HL-60 (cell line): ENCODE measurements at places on chromosomes 12 and 14.

DNA sequence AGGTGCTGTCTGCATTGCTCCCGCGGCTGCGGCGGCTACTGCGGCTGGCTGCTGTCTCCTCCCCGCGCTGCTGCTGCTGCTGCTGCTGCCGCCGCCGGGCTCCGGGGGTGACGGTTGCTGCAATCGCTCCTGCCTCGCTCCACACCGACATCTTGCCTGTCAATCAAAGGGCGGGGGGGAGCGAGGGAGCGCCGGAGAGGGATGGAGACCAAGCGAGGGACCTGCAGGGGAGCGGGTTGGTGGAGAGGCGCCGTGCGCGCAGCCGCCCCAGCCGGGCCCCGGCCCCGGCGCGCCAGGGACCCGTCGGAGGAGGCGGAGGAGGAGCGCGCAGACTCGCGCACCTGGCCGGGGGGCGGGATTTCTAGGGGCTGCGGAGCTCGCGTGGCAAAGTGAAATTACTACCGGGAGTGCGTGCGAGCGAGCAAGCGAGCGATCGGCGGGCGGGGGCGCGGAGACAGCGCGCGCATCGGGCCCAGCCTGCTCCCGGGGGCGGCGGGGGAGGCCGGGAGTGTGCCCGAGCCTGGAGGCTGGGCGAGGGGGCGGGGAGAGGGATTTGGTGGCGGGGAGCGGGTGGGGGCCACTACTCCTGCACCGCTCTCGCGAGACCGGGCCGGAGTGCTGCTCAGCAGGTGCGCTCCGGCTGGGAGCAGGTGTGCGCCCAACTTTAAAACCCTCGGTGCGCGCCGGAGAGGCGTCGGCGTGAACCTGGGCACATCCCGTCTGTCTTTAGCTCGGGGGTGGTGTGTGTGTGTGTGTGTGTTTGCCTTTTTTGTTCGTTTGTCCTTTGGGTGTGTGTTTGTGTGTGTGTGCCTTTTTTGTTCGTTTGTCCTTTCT, at the start of gene KSR2:
KSR2 (minus strand) TSS at position 165 of the 834 bp plus-strand sequence. CDS start 735 bp downstream, outside the sequence.
- DNase-seq = no peak

- no peak for DNase-seq
Observed at GRCh38 chr14:85533023-85533860, 3.3 kb downstream of the FLRT2 start.

- DNase-seq = no peak
Observed at GRCh38 chr14:61290701-61291100, 9.6 kb upstream of the TMEM30B start.

DNA sequence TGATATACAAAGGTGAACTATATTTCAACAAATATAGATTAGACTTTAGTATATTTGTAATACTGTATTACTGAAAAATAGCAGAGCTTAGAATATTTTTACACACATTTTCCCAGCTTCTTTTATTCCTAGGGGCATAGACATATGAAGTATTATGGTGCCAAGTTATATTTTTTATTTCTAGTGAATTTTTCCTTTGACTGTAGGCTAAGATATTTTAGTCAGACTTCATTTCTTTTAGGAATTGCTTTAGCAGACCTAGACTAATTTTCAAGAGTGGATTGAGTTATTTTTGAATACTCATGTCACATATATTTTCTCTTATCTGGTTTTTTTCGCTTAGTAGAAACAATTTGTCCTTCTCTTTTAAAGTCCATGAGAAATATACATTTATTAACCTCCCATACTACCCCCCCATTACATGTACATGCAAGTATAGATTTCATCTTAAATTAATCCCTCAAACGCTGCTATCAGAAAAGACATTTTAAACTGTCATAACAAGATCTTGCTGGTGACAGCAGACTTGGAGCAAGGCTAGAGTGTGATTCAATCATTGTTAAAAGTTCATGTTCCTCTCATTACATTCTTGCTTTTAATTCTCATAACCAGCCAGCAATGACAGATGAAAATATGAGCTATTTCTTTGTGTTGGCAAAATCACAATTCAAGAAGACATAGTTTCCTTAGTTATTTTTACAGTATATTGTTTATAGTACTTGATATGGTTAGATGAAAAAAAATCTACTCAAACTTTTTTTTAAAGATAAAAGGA, 456.1 kb downstream of the AEBP2 start:
- no peak for DNase-seq

GRCh38 chr12:106248312-106248845, 559 bp upstream of the CKAP4 start:
- no peak for DNase-seq

DNA sequence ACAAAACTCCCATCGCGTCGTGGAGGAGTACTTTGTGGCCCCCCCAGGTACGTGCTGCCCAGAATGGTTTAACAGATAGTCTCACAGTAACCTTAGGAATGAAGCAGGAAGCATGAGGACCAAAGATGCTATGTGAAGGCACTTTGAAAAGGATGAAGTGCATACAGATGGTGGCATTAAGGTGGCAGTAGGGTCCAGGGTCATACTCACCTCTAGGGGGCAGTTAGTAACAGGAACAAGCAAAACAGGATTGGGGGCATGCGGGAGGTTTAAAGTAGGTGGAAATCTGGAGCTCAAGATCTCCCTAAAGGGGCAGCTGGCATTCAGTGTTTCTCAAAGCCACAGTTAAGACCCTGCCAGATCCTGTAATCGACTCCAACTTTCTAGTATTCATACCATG, 10.9 kb downstream of the GATC start:
- DNase-seq = no peak

DNA sequence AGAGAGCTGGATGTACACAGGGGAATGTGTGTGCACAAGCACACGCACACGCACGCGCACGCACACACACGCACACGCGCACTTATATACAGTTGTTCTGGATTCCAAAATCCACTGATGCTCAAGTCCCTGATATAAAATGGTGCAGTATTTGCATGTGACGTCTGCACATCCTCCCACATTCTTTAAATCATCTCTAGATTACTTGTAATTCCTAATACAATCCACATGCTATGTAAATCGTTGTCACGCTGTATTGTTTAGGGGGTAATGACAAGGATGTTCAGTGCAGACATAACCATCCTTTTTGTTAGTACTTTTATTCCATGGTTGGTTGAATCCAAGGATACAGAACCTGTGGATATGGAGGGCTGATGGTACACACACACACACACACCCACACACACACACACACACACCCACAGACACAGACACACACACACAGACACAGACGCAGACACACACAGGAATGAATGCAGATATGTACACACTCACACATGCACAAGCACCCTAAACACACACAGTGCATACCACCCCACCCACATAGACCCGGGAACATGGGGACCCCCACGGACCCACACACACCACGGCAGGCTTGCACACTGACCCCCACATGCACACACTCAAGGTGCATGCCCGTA, 188.5 kb upstream of the PRMT8 start:
- no peak for DNase-seq

DNA sequence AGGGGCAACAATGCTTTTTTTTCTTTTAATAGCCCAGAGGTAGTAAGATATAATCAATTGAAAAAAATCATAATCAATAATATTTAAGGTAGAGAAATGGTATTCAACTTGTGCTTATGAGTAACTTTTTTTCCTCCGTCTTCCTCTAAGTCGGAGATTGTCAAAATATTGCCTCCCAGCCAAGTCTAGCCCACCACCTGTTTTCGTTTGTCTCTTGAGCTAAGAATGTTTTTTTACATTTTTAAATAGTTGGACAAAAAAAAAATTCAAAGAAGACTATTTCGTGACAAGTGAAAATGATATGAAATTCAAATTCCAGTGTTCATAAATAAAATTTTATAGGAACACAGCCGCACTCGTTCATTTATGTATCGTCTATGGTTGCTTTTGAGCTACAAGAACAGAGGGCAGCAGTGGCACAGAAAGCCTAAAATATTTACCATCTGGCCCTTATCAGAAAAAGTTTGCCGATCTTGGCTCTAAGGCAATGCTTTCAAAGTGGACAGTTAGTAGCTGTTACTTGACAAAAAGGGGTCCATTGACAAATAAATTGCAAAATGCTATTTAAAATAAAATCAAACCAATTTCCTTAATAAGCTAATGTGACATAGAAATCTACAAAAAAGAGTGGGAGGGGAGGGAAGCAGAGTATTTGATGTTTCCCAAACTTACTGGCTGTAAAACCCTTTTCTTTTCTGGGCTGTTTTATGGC, 40.8 kb upstream of the MAX start:
- no peak for DNase-seq

DNA sequence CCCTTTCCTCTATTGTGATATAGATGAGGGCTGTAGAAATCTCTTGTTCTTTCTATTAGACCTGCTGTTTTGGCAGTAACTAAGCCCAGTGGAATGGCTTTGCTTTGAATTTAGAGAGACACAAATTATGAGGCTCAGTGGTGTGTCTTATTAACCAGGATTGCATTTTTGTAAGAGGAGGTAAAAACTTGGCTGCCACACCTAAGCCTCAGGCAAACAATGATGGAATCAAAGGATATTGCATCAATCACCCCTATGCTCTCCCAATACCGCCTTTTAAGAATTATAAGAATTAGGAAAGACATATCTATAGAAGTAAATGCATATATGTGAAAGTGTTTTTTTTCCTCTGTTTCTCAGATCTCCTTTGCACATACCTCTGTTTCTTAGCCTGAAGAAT, 63.3 kb downstream of the ACSS3 start:
- DNase-seq = no peak

GRCh38 chr12:49662998-49663843, 39.9 kb downstream of the PRPF40B start:
- peak; percentile 47 for DNase-seq

DNA sequence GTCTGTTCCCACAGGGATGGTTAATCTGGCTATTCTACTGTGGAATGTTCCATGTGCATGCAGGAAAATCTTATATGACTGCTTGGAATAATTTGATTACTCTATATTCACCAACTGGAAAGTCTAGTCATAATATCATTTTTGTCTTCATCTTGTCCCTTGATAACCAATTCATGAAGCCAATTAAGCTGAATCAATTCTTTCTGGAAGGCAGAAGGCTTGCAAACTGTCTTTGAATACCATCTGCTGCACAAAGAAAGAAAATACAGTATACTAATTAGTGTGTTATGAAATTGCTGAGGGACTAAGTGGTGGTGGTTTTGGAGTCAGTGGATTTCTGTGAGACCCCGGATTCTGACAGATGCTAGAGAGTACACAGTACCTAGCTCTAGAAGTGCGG, 546.5 kb upstream of the MIS18BP1 start:
- no peak for DNase-seq

DNA sequence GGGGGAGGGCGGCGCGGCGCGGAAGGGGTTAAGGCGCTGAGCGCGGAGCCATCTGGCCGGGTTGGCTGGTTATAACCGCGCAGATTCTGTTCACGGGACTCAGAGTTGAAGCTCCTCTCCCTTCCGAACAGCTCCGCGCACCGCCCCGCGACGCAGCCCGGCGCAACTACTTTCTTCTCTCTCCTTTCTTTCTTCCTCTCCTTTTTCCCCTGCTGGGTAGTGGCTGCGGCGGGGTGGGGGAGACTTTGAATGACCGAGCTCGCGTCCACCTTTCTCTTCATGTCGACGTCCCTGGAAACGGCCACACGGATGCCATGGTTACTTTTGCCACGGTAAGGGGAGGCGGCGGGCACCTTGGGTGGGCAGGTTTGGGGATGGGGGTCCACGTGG, at the start of gene NTF3:
NTF3 (plus strand) TSS at position 98 of the 390 bp plus-strand sequence; CDS start at position 315, 217 bp downstream.
- DNase-seq = no peak

DNA sequence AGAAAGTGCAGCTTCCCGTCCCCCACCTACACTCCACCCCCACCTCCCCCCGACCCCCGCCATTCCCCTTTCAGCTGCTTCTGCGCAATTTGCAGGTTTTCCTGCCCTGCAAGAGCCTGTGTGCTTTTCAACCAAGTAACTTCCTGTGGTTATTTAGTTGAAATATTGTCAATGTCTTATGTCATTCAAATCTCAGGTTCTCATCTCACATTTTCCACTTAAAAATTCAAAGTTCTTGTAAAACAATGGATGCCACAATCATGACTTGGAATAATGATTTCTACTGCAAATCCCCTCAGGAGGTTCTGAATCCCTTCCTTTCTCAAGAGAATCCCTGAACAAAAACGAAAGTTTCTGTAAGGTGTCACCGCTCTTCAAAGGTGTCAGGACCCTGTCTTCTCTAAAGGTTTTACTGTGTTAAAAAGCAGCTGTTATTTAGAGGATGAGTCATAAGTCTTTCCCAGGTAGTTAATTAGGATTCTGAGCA, 31.6 kb downstream of the WBP11 start:
- DNase-seq = no peak

GRCh38 chr14:100536721-100537445, 50.3 kb downstream of the BEGAIN start:
- no peak for DNase-seq

- DNase-seq = no peak
Observed at GRCh38 chr14:66628636-66629035, 120.7 kb downstream of the GPHN start.

DNA sequence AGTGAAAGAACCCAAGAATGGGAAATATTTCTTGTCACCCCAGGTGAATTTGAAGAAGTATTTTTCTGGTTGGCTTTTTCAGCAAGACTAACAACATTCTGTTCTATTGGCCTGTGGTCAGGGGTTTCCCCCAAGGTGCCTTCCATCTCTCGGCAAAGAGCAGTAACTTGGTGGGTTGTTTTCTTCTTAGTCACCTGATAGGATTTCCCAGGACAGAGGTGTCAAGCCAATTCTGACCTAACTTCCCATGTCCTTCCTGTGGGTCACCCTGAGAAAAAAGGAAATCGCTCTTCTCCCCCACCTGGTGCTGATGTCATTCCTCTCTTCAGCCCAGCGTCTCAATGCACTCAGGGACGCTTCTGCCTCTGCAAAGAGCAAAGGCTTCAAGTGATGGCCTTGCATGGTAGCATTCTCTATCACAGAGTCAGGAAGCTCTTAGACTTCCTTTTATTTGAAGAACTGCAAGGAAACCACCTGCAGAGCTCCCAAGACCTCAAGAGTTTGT, 16.1 kb upstream of the IFNG start:
- no peak for DNase-seq

DNA sequence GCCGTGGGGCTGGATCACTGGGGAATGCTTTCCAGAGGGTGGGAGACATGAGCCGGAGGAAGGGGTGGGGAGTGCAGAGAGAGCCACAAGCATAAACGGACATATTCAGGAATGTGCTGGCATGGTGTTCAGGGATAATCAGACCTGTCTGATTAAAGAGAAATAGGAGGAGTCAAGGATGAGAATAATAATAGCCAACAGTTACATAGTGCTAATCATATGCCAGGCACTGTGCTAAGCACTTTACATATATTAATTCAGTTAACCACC, 43.7 kb downstream of the LTBP2 start:
- no peak for DNase-seq

- no peak for DNase-seq
Observed at GRCh38 chr12:15842108-15842507, 40.1 kb upstream of the STRAP start.
